IPS-NIHi11 (cell line): ENCODE measurements at places on chromosomes 3 and 15.
A peak's percentile ranks its signal among the peaks of the same experiment; 100 is the strongest.

DNA sequence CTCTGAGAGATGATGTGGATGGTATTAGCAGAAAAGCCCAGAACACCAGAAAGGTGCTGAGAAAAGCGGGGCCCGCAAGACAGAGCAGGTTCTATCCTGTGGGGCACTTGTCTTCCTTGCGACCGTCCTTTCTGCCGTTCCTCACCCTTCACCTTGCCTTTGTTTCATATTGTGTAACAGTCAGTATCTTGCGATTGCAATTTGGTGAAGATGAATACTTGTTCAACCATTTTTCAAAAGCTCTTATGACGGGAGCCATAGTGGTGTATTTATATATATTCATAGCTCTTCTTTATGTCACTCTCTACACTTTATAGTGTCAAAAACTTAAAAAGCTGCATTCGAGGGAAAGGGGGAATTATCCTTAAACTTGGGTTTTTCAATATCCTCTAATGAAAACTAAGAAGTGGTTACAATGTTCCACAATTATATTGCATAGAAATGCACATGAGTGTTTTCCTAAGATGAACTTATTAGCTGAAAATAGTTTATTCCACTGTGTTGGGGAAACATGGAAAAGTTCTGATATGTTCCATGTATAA lies 797 bp downstream of the MAP3K13 start:
- peak; percentile 14 for DNase-seq

GRCh38 chr3:157107644-157108133 lies 52.3 kb downstream of the CCNL1 start:
- no peak for DNase-seq

- DNase-seq, result no peak
These were observed 30.9 kb downstream of the PPCDC start for GRCh38 chr15:75054172-75054897.

DNA sequence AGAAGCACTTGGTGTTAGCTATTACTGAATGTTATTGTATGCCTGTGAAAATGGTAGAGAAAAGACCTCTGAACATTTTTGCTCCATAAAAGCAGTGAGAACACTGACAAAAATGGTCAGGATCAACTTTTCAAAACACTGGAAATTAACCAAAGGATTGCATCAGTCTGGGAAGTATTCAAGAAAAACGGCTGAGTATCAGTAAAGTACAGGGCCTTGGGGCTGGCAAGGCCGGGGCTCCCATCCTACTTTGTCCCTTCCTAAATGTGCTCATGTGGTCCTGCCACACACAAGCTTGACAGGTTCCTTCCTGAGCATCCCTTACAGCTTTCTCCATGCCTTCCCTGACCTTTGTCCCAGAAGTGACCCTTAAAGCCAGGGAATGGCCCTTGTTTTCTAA lies 84.0 kb downstream of the CFAP20DC start:
- no peak for DNase-seq

GRCh38 chr15:42035435-42035761 lies 14.6 kb upstream of the PLA2G4E start:
- DNase-seq, result peak; percentile 44
